ENCODE measurements at places on chromosomes 3 and 15. TPM values are rescaled to one million over a fixed set of nuclear protein-coding genes. Genes with fewer than 3 reads are reported as not detected.

The SPCS1 gene
- 165 TPM for total RNA-seq

The GP5 gene
- total RNA-seq, result not detected

The PCOLCE2 gene
- 30.3 TPM for total RNA-seq

The NTRK3 gene
- total RNA-seq, result 27.5 TPM

The FAM3D gene
- total RNA-seq, result not detected

The SLC51B gene
- 18.9 TPM for total RNA-seq

The MSL2 gene
- total RNA-seq, result 5.8 TPM

The CHST13 gene
- 0.41 TPM for total RNA-seq

The FBXO40 gene
- total RNA-seq, result not detected

The ZCWPW2 gene
- total RNA-seq, result not detected

The ZNF385D gene
- not detected for total RNA-seq

The CXCR6 gene
- total RNA-seq, result not detected

The HRG gene
- total RNA-seq, result not detected

The BDH1 gene
- total RNA-seq, result 3.9 TPM

The SPTSSB gene
- total RNA-seq, result not detected

The TOP2B gene
- total RNA-seq, result 61.9 TPM

The RLBP1 gene
- total RNA-seq, result not detected

The ITIH4 gene
- 0.65 TPM for total RNA-seq

The CERS3 gene
- total RNA-seq, result not detected

The MME gene
- total RNA-seq, result not detected

The HCN4 gene
- total RNA-seq, result 0.15 TPM

The SLC2A2 gene
- not detected for total RNA-seq

The CHAC1 gene
- 5.5 TPM for total RNA-seq

The NDN gene
- 0.28 TPM for total RNA-seq

The HYKK gene
- 5.5 TPM for total RNA-seq

The MYL3 gene
- total RNA-seq, result not detected

The GOLGA6B gene
- not detected for total RNA-seq

The NR2F2 gene
- 24.3 TPM for total RNA-seq

The SEMA3B gene
- total RNA-seq, result 6.6 TPM

The PRR20G gene
- total RNA-seq, result 0.54 TPM

The CLDN1 gene
- 28.6 TPM for total RNA-seq

The FES gene
- 0.79 TPM for total RNA-seq

The MAP1A gene
- 0.81 TPM for total RNA-seq

The ZNF35 gene
- total RNA-seq, result 6.2 TPM

The ZNF774 gene
- 1.3 TPM for total RNA-seq

The PRC1 gene
- 214 TPM for total RNA-seq

The PLSCR5 gene
- not detected for total RNA-seq

The KNL1 gene
- 3.8 TPM for total RNA-seq

The CDHR4 gene
- total RNA-seq, result 0.23 TPM

The MKRN2 gene
- total RNA-seq, result 24.7 TPM

The TTLL13 gene
- 0.14 TPM for total RNA-seq

The RTP3 gene
- total RNA-seq, result not detected

The GP9 gene
- not detected for total RNA-seq

The GOLGA8Q gene
- total RNA-seq, result not detected

The NAALADL2 gene
- total RNA-seq, result not detected

The CD47 gene
- 40.7 TPM for total RNA-seq

The HES1 gene
- total RNA-seq, result 9.5 TPM

The SLC12A8 gene
- 0.89 TPM for total RNA-seq

The ERICH6 gene
- not detected for total RNA-seq

The CALML4 gene
- 7.9 TPM for total RNA-seq
